Activated naive CD4-positive, alpha-beta T cell treated with Interleukin-2 at 50 U/mL for 16 hours (primary cell): ENCODE measurements at places on chromosomes 4 and X.

- no peak for DNase-seq
These were observed 3.9 kb downstream of the PLP1 start for GRCh38 chrX:103780336-103781061.

- DNase-seq, result no peak
These were observed 6.0 kb downstream of the PCDH7 start for GRCh38 chr4:30726090-30726675.

DNA sequence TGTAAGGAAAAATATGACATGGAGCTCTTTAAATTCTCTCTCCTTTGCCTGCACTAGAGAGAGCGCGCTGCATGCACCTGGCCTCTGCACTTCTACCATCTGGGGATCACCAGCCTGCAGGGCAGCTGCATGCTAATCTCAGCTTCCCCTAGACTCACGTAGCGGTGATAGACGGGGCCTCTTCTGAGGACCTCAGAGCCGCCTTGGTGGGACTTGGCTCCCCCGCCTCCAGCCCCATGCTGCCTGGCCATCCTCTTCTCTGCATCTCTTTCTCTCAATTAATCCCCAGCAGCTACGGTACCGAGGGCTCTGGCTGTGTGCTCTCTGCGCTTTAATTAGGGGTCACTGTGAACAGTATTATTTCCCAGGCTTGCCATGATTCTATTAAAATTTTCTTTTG is 52.8 kb upstream of the PSAPL1 start:
- no peak for DNase-seq

- DNase-seq, result no peak
These were observed 36.4 kb downstream of the ARSJ start for GRCh38 chr4:113943085-113943484.

GRCh38 chr4:87718217-87718835 is 68.2 kb downstream of the DMP1 start:
- DNase-seq, result no peak

- no peak for DNase-seq
These were observed 72.7 kb downstream of the FRMPD4 start for GRCh38 chrX:12210971-12211370.

- no peak for DNase-seq
These were observed 27.0 kb downstream of the PROM1 start for GRCh38 chr4:16056681-16057385.
